Stimulated activated CD8-positive, alpha-beta memory T cell treated with anti-CD3 and anti-CD28 coated beads, Interleukin-15, amount 100 ng/mL, for 4 hours (primary cell): ENCODE measurements at places on chromosomes 12 and 14.

- DNase-seq, result peak; percentile 53
Observed at GRCh38 chr14:102088012-102088792, 1.4 kb upstream of the HSP90AA1 start.

GRCh38 chr12:125137766-125138344, 72.6 kb downstream of the AACS start:
- DNase-seq, result no peak

DNA sequence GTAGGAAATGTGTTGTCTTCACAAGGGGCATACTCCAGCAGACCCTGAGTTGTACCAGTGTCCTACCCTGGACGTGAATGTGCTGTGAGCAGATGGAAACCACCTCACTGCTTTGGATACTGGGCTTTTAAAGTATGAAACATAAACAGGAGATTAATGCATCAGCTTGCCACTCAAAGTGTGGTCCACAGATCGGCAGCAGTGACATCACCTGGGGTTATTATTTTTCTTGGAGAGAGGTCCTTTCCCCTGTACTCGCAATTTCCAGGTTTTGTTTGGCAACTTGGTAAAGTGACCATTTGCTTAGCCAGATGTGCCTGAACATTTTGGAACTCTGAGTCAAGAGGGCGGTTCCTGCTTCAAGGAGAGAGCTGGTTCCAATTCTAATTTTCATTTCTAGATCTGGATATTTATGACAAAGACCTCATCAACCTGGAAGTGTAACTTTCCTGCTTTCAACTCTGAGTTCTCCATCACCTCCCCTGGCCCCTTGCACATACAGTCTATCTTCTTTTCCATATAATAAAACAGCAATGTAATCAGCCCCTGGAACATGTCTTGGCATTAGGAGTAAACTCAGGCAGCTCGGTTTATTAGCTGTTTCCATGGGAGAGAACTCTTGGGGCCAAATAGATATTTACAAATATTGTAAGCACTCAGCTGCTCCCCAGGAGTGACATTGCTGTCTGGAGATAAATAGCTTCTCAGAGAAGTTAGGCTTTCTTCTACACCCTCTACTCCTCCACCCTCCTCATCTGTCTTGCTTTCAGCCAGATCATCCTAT, 237.0 kb upstream of the TBX3 start:
- no peak for DNase-seq

DNA sequence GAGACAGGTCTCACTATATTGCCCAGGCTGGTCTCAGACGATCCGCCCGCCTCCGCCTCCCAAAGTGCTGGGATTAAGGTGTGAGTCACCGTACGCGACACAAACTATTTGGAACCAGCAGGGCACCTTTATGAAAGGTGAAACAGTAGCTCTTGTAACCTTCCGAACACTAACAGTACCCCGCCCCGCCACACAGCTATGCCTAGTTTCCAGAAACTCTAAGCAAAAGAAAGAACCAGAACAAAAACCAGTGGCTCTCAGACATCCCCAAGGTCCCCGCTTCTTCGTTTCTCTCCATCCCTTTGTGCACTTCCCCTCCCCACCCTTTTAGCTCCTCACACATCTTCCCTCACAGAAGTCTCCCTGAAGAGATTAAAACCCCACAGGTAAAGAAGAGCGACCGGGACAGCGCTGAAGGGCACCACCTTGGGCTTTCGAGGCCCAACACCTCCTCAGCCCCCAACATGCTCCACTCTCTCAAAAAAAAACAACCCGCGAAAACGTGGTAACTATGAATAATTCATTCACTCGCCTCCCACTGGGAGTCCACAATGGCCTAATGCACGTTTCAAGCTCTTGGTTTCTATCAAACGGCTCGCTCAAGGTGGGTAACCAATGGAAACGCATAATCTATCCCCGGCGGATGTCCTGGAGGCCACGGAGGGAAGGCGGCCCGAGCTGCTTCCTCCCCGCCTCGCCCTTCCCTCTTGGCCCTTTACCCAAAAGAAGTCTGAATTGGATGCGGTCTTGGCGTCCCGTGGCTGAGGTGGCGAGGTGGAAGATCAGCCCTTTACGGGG, 877 bp downstream of the BAG5 start:
- no peak for DNase-seq

DNA sequence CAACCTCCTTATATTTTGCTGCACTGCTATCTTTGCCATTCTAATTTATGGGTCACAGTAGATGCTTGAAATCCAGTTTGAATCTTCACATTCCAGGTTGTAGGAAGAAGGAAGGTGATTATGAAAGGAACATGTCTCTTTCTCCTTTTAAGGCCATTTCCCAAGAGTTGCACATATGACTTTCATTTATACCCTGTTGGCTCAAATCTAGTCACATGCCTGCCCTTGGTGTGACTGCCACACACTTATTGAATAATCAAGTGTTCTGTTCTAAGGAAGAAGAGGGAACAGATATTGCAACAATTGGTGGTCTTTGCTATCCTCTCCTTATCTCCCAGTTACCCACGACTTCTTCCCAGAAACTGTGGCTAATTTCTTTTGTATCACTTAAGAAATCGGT, 404.3 kb downstream of the TMEM117 start:
- no peak for DNase-seq

DNA sequence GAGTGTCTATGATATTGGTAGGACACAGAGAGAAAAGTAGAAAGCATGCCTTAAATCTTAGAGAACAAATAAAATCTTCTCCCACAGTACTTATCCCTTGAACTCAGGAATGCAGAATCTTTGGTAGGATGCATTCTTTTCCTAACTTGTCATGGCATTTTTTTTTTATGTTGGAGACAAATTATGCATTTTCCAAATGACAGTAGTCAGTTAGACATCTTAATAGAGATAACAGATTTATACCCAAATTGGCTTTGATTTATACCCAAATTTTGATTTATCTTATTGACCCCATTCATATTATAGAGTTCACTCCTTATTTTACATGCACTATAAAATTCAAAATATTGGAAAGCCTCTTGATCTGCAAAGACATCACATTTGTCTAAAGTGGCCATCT, 132.9 kb downstream of the CNTN1 start:
- DNase-seq, result no peak

DNA sequence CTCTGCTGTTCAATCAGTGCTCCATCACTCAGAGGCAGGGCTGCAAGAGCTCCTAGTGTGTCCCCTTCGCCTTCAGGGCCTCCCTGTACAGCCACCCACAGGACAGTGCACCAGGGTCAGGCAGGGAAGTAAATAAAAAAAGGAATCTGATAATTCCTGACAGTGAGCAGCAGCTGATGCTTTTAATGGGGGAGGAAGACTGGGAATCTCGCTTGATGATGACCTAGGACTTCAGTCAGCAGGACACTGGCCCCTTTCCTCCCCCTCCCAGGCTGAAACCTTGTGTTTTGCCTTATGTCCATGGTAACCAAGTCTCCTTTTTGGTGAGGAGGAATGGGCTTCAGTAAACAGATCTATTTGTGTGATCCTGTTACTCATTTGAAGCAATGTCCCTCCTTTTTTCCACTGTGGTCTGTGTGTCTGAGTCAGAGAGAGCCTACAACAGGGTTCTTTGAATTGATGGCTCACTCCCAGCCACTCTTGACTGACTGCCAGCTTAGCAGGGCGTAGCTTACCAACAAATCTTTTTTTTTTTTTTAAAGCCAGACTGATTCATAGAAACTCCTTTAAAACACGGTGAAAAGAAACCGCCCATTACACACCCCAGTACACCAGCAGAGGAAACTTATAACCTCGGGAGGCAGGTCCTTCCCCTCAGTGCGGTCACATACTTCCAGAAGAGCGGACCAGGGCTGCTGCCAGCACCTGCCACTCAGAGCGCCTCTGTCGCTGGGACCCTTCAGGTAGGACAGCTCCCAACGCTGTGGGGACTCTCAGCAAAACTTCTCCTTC, at the start of gene EMP1:
Gene EMP1, plus strand, starts transcription at position 597 of the 792 bp plus-strand sequence. CDS start 14,785 bp downstream, outside the sequence.
- DNase-seq, result peak; percentile 79

GRCh38 chr14:20490563-20490962, 14.8 kb upstream of the RNASE10 start:
- no peak for DNase-seq

GRCh38 chr12:80170915-80171314, 71.6 kb downstream of the OTOGL start:
- no peak for DNase-seq

DNA sequence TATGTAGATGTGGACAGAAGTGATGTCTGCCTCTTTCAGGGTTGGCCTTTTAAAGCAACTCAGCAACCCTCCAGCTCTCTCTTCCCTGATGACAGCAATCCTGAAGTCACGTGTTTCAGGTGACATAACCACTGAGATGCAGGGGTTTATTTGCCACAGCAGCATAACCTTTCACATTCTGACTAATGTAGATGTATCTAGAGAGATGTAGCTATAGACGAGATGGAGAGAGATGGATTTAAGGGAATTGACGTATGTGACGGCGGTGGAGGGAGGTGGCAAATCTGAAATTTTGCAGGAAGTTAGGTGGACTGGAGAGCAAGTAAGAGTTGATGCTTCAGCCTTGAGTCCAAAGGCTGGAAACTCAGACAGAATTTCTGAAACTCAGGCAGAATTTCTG, 126.0 kb downstream of the ZFP36L1 start:
- DNase-seq, result no peak

DNA sequence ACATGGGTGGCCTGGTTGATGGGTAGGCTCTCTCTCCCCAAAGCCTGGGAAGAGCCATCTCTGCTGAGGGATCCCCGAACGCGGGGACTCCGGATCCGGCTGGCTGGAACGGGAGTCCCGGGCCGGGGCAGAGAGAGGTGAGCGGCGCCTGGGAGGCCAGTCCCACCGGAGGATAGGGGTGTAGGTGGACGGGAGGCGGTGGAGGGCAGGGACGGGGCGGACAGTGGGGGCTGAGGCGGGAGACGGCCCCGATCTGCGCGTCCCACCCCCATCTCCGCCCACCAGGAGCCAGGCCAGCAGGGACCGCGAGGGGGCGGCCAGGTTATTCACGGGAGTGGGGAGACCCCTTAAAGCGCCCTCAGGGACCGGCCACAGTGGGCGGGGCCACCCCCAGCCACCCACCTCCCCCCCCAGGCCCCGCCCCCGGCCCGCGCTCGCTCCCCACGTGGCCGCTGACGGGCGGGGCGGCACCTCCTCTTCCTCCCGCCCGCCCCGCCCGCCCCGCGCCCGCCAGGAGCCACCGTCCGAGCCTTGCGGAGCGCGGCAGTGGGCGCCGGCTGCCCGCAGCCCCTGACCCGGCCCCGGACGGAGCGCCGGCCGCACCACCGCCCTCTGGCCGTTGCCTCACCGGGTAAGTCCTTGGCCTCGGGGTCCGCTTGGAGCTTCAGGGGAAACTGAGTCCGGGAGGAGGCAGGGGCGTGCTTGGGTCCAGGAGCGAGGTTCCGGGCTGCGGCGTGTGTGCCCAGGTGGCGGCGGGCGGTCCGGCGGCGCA, at the start of gene INF2:
Gene INF2, plus strand, starts transcription at position 510 of the 772 bp plus-strand sequence. CDS start 11,748 bp downstream, outside the sequence.
- DNase-seq, result peak; percentile 27
